ENCODE measurements at places on chromosomes 12 and 14.
A peak's percentile ranks its signal among the peaks of the same experiment; 100 is the strongest.

- no peak for DNase-seq
These were observed 774 bp upstream of the TMEM30B start for GRCh38 chr14:61281948-61282275.

- no peak for DNase-seq
These were observed 65.5 kb upstream of the BDKRB2 start for GRCh38 chr14:96139169-96139568.

GRCh38 chr14:80269353-80269925 is 58.1 kb upstream of the DIO2 start:
- DNase-seq, result no peak

GRCh38 chr12:34352098-34352497 is 329.8 kb downstream of the ALG10 start:
- no peak for DNase-seq

DNA sequence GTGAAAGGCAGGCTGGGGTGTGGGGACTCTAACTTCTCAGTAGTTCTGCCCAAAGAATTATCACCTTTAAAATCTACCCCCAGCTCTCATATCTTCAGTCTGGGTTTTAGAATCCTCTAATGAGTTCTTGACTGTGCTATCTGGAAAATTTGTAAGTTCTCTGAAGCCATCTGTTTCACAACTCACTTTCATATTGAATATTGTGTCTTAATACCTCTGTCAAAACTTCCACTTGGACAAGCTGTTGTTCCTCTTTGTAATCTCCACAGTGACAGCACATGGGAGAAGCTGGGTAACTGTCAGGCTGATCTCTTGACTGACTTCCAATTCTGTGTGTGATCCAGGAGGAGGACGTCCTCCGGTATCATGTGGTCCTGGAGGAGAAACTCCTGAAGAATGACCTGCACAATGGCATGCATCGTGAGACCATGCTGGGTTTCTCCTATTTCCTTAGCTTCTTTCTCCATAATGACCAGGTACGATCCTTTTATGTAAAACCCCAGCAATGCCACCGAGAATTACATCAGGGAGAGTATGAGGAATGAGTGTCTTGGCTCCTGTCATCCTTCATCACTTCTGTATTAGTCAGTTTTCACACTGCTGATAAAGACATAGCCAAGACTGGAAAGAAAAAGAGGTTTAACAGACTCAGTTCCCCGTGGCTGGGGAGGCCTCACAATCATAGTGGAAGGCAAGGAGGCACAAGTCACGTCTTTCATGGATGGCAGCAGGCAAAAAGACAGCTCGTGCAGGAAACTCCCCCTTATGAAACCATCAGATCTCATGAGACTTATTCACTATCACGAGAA is 111.9 kb downstream of the STAB2 start:
- DNase-seq, result no peak

DNA sequence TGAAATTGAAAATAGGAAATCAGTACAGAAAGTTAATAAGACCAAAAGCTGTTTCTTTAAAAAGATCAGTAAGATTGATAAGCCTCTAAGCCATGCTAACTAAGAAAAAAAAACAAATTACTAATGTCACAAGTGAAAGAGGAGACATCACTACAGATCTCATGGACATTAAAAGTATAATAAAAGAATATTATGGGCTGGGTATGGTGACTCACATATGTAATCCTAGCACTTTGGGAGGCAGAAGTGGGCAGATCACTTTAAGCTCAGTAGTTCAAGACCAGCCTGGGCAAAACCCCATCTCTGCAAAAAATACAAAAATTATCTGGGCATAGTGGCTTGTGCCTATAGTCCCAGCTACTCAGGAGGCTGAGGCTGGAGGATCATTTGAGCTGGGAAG is 30.5 kb downstream of the B4GALNT3 start:
- DNase-seq, result no peak

DNA sequence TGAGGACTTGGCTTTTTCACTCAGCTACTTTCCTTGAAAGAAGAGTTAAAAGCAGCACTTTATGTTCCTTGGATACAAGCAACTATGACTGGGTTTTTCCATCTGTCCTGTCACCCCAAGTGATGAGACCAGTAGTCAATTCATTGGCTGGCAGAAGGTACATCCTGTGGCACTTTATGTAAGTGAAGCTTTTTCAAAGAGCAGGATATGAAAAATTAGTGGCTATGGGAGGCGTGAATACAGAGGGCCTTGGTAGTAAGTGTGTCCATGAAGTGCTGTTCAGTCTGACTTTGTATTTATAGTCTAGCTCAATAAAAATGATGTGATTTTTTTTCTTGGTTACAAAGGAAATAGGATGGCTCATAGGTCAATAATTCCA is 68.8 kb downstream of the DRAM1 start:
- DNase-seq, result no peak

- no peak for DNase-seq
These were observed 7.0 kb upstream of the BDKRB1 start for GRCh38 chr14:96249029-96249428.

DNA sequence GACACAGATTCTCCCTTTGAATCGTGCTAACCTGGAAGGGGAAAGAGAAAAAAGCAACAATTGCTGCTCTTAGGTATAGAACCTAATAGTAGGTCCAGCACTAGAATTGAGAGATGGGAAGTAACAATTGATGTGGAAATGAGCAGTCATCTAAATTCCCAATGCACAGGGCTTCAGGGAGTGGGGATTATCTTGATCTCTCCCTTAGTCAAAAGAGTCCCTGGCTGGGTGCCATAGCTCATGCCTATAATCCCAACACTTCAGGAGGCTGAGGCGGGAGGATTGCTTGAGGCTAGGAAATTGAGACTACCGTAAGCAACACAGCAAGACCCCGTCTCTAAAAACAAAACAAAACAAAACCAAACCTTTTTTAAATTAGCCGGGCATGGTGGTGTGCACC is 4.0 kb downstream of the APOBEC1 start:
- no peak for DNase-seq

GRCh38 chr14:75646762-75647161 is 13.9 kb downstream of the ERG28 start:
- DNase-seq, result no peak

DNA sequence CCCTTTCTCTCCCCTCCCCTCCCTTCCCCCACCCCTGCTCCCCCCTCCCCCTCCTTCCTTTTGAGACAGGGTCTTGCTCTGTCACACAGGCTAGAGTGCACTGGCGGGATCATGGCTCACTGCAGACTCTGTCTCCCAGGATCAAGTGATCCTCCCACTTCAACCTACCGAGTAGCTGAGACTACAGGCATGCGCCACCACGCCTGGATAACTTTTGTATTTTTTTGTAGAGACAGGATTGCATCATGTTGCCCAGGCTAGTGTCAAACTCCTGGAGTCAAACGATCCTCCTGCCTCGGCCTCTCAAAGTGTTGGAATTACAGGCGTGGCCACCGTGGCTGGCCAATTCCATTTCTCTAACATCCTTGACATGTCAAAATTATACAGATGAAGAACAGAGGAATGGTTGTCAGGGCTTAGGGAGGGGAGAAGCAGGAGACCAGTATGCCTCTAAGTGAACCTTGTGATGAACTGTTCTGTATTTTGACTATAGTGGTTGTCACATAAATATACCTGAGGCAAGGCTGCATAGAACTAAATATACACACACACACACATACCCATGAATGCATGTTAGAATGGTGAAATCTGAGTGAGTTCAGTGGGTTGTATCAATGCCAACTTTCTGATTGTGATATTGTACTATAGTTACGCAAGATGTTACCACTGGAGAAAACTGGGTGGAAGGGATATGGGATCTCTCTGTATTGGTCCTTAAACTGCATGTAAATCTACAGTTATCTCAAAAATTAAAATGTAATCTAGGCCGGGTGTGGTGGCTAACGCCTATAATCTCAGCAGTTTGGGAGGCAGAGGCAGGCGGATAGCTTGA is 3.6 kb upstream of the CFAP73 start:
- no peak for DNase-seq

DNA sequence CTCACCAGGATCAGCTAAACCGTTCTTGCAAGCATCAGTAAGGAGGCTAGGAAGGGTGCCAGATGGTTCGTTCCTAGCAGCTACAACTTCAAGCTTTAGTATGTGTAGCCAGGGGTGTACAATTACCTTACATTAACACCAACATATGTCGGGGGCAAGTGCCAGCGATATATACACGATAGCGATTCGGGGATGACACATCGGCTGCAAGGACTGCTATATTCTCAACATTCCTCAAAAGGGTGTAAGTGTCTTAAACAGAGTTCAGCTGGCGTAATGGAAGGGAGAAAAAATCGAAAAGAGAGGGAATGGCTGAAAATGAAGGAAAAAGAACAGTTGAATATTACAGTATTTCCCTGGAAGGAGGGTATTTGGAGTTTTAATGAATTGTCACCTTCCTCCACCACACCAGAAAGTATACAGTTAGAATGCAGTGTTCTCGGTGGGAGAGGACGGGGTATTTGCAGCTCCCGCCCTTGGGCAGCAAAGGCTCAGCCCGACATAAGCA is 545 bp downstream of the LIMA1 start:
- no peak for DNase-seq

DNA sequence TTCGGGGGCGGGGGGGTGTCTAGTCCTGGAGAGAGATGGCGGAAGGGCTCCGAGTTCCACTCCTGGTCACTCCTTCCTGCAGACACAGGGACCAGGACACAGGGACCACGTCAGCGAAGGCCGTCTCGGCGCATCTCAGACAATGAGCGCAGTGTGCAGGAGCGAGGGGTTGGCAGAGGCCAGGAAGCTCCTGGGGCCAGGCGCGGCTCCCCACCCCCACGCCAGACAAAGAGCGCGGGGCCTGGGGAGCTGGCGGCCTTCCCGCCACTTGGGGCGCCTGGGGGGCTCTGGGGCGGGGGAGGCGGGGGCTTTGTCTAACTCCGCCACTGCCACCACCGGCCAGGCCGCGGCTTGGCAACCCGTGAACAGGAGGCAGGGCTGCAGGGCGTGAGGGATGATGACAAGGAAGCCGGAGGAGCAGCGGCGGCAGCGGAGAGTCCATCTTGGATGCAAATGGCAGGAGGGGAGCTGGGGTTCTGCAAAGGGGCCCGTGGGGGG is 2.2 kb downstream of the CDK2AP1 start:
- no peak for DNase-seq

DNA sequence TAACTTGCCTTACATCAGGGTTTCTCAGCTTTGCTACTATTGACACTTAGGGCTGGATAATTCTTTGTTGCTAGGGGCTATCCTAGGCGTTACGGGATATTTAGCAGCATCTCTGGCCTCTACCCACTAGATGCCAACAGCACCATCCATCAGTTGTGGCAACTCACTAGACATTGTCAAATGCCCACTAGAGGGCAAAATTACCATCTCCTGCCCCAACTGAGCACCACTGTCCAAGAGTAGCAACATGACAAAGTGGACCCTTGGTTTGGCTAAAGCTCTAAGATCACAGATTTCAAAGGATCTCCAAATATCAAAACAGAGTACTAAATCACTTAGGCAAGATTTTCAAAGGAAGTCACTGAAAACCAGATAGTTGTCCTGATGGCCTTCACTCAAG is 251.7 kb upstream of the TBX3 start:
- DNase-seq, result no peak

- peak; percentile 88 for DNase-seq
These were observed 103.4 kb downstream of the EFCAB11 start for GRCh38 chr14:89851106-89851505.

DNA sequence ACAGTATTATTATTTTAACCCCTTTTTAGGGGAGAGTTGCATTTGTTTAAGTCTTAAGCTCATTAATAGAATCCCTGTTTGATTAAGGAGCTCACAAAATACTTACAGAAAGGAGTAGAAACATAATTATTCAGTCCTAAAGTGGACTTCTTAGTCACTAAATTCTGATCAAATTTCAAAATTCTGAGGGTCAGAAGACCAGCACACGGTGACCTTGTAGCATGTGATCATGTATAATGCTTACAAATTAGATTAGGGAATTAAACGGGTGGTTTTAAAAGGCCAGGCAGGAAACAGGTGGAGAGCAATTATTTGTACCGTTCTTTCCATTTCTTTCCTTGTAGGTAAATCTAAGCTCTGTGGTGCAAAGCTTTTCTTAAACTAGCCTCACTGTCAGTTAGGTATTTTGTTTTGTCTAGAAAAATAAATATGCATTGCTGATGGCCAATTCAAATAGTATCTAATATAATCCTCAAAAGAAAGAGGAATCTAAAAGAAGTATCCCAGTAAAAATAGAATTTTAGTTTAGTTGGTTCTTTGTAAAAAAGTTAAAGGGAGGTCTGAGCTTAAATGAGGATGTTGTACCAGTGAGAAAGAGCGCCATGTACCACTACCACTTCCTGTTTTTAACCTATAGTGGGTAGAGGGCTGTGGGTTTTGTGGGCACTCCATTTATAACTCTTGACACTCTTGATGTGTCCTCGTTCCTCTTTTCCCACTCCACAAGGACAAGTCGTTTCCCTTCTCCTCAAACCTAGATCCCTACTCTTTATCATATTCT is 51.1 kb downstream of the SLC38A1 start:
- no peak for DNase-seq

DNA sequence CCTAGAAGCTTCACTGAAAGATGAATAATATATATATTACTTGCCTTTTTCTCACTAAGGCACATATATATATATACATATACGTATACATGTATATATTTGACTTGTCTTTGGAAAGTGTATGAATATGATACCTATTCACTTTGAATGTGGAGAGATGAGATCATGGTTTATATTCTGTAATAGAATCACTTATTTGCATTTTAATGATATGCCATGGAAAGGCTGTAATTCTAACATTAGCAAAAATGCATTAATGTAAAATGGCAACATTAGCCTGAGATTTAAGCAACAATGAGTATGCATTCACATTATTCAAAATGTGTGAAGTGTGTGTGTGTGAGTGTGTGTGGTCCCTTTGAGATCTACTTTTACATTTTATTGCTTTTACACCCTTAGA is 54.5 kb upstream of the PRKD1 start:
- no peak for DNase-seq

- no peak for DNase-seq
These were observed 210.4 kb upstream of the RGS6 start for GRCh38 chr14:71721791-71722190.

- DNase-seq, result no peak
These were observed 200.9 kb downstream of the TMEM132C start for GRCh38 chr12:128467882-128468281.

DNA sequence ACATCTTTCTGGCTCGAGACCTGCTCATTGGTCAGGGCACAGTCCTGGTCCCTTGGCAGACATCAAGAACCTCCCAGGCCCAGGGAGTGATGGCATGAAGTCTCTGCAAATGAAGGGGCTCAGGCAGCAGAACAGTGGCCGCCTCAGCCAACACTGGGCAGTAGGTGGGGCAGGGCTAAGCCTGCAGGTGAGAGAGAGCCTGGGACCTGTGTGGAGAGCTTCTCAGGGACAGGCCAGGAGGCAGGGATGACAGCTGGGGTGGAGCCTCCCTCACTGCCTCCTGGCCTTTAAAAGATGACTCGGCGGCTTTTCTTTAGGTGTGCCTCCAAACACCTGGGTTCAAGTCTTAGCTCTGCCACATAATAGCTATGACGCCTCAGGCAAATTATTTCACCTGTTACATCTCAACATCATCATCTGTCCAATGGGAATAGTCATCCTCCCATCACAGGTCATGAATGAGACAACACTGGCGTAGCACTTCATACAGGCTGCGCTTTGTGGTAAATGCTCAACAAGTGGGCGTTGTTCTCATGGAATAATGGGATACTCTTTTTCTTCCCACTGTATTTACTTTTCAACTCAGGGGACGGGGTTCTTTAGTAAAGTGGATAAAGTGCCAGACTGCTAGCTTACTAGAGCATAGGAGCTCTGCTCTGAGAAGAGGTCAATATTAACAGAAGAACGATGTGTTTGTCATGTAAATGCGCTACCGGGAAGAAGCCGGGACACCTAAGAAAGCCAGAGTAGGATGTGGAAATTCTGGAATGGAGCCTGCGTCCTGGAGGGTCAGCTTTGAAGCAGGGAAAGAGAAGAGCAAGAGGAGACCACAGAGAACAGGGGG is 277.4 kb downstream of the FOXN3 start:
- peak; percentile 95 for DNase-seq

Data from NCI-H345 (cell line).